ENCODE measurements at places on chromosomes 7 and 10.

- DNase-seq = no peak
Measured at GRCh38 chr10:43686414-43686813, 37.7 kb upstream of the ZNF32 start.

GRCh38 chr10:17472481-17473227 is 18.3 kb upstream of the ST8SIA6 start:
- no peak for DNase-seq

DNA sequence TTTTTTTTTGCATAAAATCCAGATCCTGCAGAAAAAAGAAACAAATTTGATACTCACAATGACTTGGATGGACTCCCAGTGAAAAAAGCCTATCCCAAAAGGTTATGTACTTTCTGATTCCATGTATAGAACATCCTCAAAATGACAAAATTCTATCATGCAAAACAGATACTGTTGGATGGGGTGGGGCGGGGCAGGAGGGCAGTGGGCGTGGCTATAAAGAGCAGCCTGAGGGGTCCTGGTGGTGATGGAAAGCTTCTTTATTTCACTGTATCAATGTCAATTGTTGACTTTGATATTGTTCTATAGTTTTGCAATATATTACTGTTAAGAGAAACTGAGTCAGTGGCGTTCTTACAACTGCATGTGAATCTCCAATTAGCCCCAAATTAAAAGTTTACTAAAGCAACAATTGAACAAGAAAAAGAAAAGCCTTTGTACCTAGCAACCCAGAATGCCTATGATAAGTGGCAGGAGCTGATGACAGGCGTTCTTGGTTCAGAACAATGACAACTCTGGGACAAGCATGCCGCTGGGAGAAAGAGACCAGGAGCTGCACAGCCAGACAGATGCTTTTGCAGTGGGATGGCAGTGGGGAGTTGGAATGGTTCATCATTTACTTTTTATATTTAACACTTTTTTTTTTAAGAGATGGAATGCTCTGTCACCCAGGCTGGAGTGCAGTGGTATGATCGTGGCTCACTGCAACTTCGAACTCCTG is 101.9 kb downstream of the LHPP start:
- DNase-seq = no peak

DNA sequence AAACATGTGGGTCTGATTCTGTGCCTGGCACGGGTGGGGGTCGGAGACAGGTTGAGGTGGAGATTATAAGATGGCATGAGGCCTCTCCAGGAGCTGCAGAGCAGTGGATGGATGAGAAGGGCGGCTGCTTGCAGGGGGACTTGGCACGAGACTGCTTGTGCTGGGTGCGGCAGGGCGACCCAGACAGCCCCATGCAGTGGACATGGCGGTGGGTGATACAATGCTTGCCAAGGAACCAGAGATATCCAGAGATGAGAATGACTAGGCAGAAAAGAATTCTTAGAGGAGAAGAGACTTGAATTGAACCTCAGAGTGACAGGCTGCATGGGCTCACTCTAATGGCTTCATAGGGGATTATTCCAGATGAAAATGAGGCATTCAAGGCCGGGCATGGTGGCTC is 145.4 kb downstream of the NEURL1 start:
- DNase-seq = no peak

GRCh38 chr10:44651834-44652233 is 259.3 kb upstream of the TMEM72 start:
- DNase-seq = peak; percentile 42

- no peak for DNase-seq
Measured at GRCh38 chr7:116271963-116272886, 61.9 kb downstream of the TES start.

DNA sequence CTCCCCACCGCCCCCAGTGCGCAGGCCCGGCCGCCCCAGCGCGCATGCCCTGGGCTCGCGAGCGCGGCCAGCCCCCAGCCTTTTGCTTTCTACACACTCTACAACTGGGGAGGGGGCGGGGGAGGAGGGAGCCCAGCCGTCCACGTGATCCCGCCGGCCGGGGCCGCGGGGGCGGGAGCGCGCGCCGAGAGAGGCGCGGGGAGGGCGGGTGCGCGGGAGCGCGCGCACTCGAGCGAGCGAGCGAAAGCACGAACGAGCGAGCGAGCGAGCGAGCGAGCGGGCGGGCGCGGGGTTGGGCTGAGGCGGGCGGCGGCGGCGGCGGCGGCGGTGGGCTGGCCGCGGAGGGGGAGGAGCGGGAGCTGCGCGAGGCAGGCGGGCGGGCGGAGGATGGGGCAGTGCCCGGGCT is at the start of gene AUTS2:
TSS of gene AUTS2 (plus strand) at position 395 of the 406 bp plus-strand sequence. CDS start 1,179 bp downstream, outside the sequence.
- DNase-seq = peak; percentile 91

- no peak for DNase-seq
Measured at GRCh38 chr10:2278363-2278762, 541.0 kb upstream of the ADARB2 start.

GRCh38 chr7:50598460-50599343 is 33.5 kb upstream of the DDC start:
- DNase-seq = no peak

- DNase-seq = no peak
Measured at GRCh38 chr7:129055861-129056464, 1.1 kb upstream of the TNPO3 start.

GRCh38 chr10:69345402-69345801 is 67.1 kb downstream of the HK1 start:
- no peak for DNase-seq

DNA sequence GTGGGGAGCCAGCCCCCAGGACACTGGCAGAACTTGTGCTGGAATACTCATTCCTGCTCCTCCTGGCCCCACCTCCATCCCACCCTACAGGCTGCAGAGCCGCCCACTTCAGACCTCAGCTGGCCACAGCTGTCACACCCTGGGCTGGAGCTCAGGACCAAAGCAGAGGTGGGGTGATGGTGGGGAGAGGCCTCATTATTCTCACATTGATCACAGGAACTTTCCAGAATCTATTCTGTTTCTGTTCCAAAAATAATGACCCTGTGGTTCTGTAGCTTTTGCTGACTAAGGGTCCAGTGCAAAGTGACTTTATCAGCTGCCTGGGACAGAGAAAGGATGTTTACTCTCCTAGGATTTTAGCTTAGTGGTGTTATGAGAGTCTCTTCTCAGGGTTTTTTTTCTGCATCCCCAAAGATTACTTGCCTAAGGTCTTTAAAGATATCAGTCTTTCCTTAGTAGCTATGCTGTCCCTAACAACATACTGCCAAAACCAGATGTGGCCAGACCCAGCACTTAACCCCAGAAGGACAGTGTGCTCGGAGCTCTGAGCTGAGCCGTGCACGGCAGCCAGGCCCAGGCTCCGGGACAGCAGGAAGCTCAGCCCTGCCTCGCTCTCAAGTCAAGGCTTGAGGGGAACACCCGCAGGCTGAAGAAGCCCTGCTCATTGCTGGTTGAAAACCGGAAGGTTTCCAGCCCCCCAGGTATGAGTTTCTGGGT is 223.3 kb downstream of the MLLT10 start:
- no peak for DNase-seq

DNA sequence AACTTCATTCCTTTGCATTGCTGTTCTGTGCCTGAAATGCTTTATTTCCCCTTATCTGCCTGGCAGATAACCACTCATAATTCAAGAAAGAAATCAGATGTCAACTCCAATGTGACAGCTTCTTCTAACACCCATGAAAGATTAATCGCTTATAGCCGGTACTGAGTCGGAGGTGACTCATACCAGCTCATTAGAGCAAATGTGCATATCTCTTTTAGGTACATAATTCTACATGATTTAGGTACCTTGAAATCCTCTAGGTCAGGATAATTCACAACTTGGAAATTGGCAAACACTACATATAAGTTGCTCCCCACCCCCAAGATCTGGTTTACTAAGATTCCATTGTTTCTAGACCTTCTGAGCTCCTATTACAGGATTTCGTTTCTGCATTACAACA is 554.4 kb upstream of the SORCS1 start:
- DNase-seq = no peak

DNA sequence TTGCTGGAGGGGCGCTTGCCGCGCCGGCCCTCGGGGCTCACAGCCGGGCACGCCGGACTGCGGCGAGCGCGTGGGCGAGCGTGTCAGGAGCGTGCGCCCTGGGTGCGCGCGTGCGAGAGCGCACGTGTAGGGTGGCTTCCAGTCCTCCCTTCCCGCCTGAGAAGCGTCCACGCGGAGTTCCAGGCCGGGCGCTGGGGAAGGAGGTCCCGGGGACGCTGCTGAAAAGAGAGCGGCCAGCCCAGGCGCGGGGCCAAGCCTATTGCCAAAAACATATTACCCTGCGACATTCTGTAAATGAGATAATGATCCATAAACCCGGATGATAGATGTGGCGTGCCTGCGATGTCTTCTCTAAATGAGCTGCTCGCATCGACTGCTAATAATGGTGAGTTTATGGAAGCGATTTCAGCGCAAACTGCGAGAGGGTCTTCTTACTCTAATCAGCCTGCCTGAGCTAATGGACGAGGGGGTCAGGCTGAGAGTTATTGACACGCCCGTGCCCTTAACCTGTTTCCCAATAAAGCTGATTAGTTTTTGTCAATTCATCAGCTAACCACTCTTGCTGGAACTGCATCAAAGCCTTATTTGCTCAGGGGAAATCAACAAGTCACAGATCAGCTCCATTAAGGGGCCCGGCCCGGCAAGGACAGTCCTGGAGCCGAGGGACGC is 8.0 kb upstream of the MNX1 start:
- no peak for DNase-seq

GRCh38 chr10:78744491-78745090 is 324.2 kb upstream of the ZMIZ1 start:
- DNase-seq = peak; percentile 41

DNA sequence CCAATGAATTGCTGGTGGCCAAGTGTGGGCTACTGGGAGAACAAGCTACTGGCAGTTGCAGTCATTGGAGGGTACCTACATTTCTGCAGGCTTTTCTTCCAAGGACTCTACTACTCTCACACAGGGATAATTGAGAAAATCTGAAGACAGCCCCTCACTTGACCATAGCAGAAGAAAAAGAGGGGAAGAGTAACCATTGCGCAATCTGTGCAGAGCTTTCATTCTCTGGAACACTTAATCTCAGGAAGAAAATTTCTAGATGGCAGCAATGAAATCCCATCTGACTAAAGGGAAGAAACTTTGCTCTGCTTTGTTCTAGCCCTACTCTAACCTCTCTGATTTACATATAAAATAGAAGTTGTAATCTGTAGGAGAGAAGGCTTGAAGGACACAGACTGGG is 1239.6 kb upstream of the SORCS1 start:
- no peak for DNase-seq

DNA sequence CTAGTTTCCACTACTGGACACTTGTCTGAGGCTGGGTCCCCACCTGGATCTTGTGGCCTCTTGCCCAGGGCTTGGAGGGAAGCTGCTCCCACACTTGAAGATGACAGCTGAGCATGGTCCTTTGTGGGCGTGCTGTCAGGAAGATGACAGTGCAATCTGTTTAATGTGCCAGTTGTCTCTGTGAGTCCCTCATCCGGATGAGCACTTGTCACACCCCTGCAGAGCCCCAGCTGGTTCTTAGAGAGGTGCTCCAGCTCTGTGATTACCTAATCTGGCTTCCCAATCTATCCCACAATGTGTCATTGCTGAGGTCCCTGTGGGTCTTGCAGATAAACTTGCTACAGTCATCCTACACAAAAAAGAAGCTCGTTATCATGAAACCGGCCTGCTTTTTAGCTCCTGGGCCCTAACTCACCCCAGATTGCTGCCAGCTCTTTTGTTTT is 34.8 kb upstream of the CCSER2 start:
- no peak for DNase-seq

DNA sequence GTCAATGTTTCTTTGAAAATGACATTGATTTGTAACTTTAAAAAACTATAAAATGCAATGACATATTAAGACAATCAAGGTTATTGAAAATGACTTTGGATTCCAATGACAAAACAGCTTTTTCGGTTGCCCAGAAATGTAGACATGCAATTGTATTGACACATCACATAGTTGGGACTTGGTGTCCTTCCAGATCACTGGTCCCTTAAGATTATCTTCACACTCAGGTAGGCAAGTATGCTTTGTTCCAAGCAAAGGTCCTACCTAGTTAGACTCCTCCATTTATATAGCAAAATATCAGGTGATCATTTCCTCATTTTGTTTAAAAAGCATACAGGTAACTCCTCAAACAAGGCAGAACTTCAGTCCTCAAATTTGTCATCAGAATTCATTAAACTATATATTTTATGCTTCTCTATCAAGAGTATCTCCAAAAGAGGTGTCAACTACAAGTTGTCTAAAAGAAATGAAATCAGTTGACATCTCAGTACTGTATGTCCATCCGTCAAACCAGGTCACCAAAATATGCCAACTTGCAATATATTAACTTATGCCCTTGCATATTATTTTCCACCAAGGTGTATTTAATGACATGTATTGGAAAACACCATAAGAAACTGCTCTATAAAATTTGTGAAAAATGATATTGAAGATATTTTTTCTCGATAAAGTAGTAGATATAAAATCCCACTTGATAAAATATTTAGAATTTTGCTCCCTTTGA is 64.6 kb downstream of the TSPAN12 start:
- no peak for DNase-seq

- no peak for DNase-seq
Measured at GRCh38 chr10:43594944-43595589, 11.2 kb upstream of the ZNF485 start.

GRCh38 chr10:110074758-110075671 is 67.2 kb downstream of the ADD3 start:
- no peak for DNase-seq

- DNase-seq = no peak
Measured at GRCh38 chr7:2072042-2072441, 160.7 kb downstream of the MAD1L1 start.

DNA sequence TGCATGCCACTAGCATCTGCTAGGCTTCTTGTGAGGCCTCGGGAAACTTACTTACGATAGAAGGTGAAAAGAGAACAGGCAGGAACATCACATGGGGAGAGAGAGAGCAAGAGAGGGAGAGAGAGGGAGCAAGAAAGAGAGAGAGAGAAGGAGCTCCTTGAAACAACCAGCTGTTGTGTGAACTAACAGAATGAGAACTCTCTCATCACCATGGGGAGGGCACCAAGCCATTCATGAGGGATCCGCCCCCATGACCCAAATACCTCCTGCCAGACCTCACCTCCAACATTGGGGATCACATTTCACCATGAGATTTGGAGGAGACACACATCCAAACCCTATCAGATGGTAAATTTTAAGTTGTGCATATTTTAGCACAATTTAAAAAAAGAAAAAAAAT is 1217.2 kb downstream of the TYW1 start:
- no peak for DNase-seq

- DNase-seq = no peak
Measured at GRCh38 chr10:89651916-89652573, 7.0 kb upstream of the PANK1 start.

DNA sequence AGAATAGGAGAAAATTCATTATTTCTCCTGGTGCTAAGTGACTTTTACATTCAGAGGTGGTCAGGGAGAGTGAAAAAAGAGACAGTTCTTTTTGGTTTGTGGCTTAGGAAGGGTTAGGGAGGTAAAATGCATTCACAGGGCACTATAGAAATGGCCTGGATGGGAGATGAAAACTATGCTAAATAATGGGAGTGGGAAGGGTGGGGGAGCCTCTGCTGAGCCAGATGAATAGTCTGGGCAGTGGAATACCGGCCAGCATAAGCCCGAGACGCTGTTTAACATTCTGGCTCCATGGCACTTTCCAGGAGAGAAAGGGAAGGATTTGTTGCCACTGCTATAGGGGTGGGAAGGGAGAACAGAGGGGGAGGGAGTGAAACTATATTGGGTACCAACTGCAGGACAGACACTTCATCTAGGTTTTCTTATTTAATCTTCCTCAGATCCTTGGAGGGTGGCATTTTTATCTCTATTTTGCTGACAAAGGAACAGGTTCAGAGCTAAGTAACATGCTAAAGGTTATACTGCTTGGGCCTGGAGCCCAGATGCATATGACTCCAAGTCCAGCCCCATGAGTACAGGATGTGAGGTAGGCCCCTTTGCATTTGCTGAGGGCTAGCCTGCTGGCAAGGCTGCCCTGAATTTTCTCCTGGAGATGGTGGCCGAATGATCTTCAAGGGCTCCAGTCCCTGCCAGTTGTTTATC is 372.4 kb downstream of the CCSER2 start:
- no peak for DNase-seq

Data from left ventricle myocardium inferior (tissue), 1 donor.